Activated CD4-positive, alpha-beta memory T cell treated with anti-CD3 and anti-CD28 coated beads for 36 hours (primary cell): ENCODE measurements at places on chromosomes 7 and 10.
A peak's percentile ranks its signal among the peaks of the same experiment; 100 is the strongest.

DNA sequence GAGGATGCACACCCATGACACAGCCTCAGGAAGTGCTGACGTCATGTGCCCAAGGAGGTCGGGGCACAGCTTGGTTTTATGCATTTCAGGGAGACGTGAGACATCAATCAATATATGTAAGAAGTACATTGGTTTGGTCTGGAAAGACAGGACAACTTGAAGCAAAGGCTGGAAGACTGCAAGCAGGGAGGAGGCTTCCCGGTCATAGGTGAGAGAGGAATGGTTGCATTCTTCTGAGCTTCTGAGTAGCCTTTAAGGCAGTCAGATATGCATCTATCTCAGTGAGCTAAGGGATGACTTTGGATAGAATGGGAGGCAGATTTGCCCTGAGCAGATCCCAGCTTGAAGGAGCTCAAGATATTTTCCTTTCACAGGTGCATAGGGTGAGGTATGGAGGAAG lies 349.5 kb downstream of the TYW1 start:
- H3K4me3 ChIP-seq = no peak overlapping the region
- no peak overlapping the region for H3K27ac ChIP-seq
- H3K4me1 ChIP-seq = no peaks in the 10 kb centered on the region
- no peak for DNase-seq
- H3K36me3 ChIP-seq = peaks cover 32% of the 10 kb centered on the region

DNA sequence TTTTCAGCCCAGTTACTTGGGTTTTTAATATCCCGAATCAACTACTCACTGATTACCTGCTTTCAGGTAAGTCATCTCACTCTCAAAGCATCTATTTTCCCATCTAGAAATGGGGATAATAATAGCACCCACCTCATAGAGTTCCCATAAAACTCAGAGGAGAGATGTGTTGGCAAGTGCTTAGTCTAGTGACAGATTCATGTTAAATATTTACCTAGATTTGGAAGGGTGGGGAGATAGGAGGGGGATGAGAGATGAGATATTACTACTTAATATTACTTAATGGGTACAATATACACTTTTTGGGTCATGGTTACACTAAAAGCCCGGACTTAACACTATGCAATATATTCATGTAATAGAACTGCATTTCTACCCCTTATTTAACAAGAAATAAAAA lies 7.0 kb upstream of the A1CF start:
- H3K4me1 ChIP-seq = no peaks in the 10 kb centered on the region
- H3K27ac ChIP-seq = no peak overlapping the region
- peaks cover 5% of the 10 kb centered on the region for H3K27me3 ChIP-seq
- DNase-seq = no peak

DNA sequence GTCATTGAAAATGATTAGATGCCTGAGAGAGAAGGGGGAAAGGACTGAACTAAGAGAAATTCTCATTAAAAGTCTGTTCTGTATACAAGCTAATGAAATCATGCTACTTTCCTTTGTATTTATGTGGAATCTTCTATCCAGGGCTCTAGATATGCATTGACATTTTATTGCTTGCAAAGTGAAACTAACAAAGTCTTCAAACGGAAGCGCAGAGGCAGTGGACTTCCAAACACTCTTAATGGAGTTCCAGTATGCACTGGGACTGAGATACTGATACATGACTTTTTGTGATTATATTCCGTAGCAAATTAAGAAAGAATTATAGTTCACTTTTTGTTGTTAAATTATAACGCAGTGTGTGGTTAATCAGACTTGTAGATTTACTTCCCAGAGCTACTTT lies 166.8 kb upstream of the TBX20 start:
- no peaks in the 10 kb centered on the region for H3K36me3 ChIP-seq
- no peaks in the 10 kb centered on the region for H3K4me1 ChIP-seq
- H3K27me3 ChIP-seq = peaks cover 8% of the 10 kb centered on the region
- H3K27ac ChIP-seq = no peak overlapping the region
- DNase-seq = no peak

GRCh38 chr10:78579995-78580394 lies 488.8 kb upstream of the ZMIZ1 start:
- DNase-seq = no peak
- H3K27me3 ChIP-seq = no peaks in the 10 kb centered on the region
- no peak overlapping the region for H3K27ac ChIP-seq
- no peak overlapping the region for H3K4me3 ChIP-seq
- no peaks in the 10 kb centered on the region for H3K36me3 ChIP-seq

GRCh38 chr10:90966146-90966545 lies 45.3 kb upstream of the ANKRD1 start:
- DNase-seq = no peak
- H3K27ac ChIP-seq = no peak overlapping the region
- H3K4me3 ChIP-seq = no peak overlapping the region
- no peaks in the 10 kb centered on the region for H3K4me1 ChIP-seq
- peaks cover 4% of the 10 kb centered on the region for H3K27me3 ChIP-seq

DNA sequence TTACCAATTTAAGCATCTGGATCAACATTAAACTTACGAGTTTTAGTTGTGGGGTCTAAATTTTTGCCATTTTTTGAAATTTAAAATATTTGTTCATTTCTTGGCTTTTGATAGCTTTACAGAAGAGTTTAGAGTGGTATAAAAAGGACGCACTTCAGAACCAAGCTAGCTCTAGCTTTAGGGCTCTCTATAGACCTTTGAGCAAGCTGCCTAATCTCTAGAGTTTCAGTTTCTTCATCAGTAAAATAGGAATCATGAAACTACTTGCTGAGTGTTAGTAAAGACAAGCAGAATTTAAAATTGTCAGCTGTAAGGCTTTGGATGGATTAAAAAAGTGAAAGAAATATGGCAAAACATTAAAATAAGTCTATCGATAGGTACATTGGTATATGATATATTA lies 266.5 kb downstream of the IPMK start:
- H3K27me3 ChIP-seq = no peaks in the 10 kb centered on the region
- H3K27ac ChIP-seq = no peak overlapping the region
- no peaks in the 10 kb centered on the region for H3K4me1 ChIP-seq
- no peaks in the 10 kb centered on the region for H3K36me3 ChIP-seq
- no peak overlapping the region for H3K4me3 ChIP-seq

- H3K4me3 ChIP-seq = peak overlapping the region; percentile 100
- no peaks in the 10 kb centered on the region for H3K27me3 ChIP-seq
- H3K27ac ChIP-seq = peak overlapping the region; percentile 96
These were observed 830 bp downstream of the RAB18 start for GRCh38 chr10:27504808-27505460.
